ENCODE measurements at places on chromosomes 13 and 19. TPM values are rescaled to one million over a fixed set of nuclear protein-coding genes. Genes with fewer than 3 reads are reported as not detected.
A peak's percentile ranks its signal among the peaks of the same experiment; 100 is the strongest.

Gene LSM14A
- total RNA-seq = 108 TPM

DNA sequence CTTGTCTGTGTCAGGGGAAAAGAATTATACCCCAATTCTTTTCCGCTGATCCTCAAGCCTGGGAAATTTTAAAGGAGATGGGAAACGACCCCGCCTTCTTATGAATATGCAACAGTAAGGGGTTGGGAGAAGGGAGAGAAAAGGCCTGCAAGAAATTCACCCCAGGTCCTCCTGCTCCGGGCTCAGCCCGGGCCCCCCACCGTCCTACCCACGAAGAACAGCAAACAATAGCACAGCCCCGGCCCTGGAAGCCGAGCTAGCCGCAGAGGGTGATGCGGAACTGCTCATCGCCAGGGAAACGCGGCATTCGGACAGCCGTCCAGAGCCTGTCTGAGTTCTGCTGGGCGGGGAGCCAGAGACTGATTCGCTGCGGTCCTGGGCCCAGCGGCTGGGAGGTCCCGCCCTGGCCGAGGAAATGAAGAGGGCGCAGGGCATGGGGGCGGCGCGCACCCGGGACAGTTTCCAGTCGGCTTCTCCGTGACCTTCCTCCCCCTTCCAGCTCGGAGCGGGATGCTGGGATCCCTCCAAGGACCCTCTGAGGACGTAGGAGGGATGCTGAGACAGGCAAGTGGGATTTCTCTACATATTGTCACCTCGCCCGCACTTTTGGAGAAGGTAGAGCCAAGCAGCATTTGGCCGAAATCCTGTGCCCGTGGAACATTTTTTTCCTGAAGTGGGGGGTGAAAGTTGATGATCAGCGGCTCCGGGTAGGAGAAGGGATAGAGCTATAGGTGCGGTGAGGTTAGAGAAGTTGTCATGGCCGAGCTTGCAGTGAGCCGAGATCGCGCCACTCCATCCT, 82.3 kb upstream of the C1QTNF9B start:
- DNase-seq = peak; percentile 92
- no peaks in the 10 kb centered on the region for H3K4me1 ChIP-seq
- peak overlapping the region; percentile 50 for H3K4me3 ChIP-seq
- no peaks in the 10 kb centered on the region for H3K36me3 ChIP-seq
- H3K27me3 ChIP-seq = no peaks in the 10 kb centered on the region
- no peak overlapping the region for H3K27ac ChIP-seq

GRCh38 chr13:46522748-46523030, 30.3 kb upstream of the LRCH1 start:
- H3K4me3 ChIP-seq = no peak overlapping the region
- no peak overlapping the region for H3K27ac ChIP-seq
- no peaks in the 10 kb centered on the region for H3K36me3 ChIP-seq
- H3K4me1 ChIP-seq = peaks cover 2% of the 10 kb centered on the region
- DNase-seq = no peak

GRCh38 chr19:14114854-14115253, 2.7 kb downstream of the PRKACA start:
- H3K27me3 ChIP-seq = no peaks in the 10 kb centered on the region
- H3K4me3 ChIP-seq = no peak overlapping the region
- peak; percentile 78 for DNase-seq
- peak overlapping the region; percentile 36 for H3K27ac ChIP-seq

DNA sequence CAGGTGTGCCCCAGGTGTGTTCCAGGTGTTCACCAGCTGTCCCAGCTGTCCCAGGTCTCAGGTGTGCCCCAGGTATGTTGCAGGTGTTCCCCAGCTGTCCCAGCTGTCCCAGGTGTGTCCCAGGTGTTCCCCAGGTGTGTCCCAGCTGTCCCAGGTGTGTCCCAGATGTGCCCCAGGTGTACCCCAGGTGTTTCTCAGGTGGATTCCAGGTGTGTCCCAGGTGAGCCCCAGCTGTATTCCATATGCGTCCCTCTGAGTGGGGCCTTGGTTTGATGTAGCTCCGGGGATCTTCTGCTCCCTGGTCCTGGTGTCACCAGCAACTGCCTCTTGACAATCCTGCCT, 719 bp upstream of the GRK1 start:
- H3K27me3 ChIP-seq = no peaks in the 10 kb centered on the region
- peak; percentile 27 for DNase-seq
- no peak overlapping the region for H3K27ac ChIP-seq
- H3K4me3 ChIP-seq = no peak overlapping the region

Gene TMEM143
- 4.9 TPM for total RNA-seq

GRCh38 chr13:24228852-24229458, 68.4 kb downstream of the SPATA13 start:
- H3K4me1 ChIP-seq = no peaks in the 10 kb centered on the region
- DNase-seq = no peak
- no peaks in the 10 kb centered on the region for H3K27me3 ChIP-seq
- no peak overlapping the region for H3K4me3 ChIP-seq
- no peak overlapping the region for H3K27ac ChIP-seq
- H3K36me3 ChIP-seq = no peaks in the 10 kb centered on the region

GRCh38 chr13:41427666-41428065, 29.7 kb upstream of the RGCC start:
- H3K27ac ChIP-seq = no peak overlapping the region
- no peak overlapping the region for H3K4me3 ChIP-seq
- no peaks in the 10 kb centered on the region for H3K4me1 ChIP-seq
- no peaks in the 10 kb centered on the region for H3K36me3 ChIP-seq
- no peaks in the 10 kb centered on the region for H3K27me3 ChIP-seq

GRCh38 chr13:23086968-23087623, 93.7 kb upstream of the SGCG start:
- H3K27ac ChIP-seq = no peak overlapping the region
- no peaks in the 10 kb centered on the region for H3K4me1 ChIP-seq
- no peaks in the 10 kb centered on the region for H3K36me3 ChIP-seq
- H3K27me3 ChIP-seq = no peaks in the 10 kb centered on the region
- no peak for DNase-seq
- no peak overlapping the region for H3K4me3 ChIP-seq

DNA sequence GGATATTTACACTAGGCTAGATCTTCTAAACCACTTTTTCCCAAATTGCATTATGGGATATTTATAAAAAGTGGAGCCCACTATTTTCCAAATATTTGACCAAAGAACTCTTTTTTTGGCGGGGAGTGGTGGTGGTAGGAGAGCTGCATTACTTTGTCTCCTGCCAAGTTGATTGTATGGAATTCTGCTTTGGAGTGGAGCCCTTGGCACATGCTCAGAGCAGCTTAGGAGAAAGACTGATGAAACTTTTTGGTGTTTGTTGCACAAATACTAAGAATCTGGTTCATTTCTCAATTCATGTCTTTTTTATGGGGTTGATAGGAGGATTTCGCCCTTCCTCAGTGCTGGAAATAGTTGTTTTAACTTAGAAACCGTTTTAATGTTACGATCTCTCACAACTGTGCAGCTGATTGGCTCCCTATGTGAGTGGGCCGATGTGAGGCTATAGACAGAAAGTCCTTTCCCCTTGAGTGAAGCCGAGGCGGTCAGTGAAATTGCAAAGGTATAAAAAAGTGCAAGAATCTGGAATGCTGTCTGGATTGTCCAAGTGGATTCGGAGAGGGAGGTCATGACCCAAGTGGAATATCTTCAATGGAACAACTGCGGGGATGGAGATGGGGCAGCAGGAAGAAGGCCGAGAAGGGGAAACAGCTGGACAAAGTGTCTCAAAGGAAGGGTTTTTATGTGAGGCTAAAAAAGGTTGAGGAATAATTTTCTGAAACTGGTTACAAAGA, 415.9 kb downstream of the FGF9 start:
- H3K36me3 ChIP-seq = no peaks in the 10 kb centered on the region
- peaks cover 6% of the 10 kb centered on the region for H3K4me1 ChIP-seq
- no peaks in the 10 kb centered on the region for H3K27me3 ChIP-seq
- H3K4me3 ChIP-seq = no peak overlapping the region

- no peak for DNase-seq
- H3K27ac ChIP-seq = no peak overlapping the region
- no peaks in the 10 kb centered on the region for H3K36me3 ChIP-seq
- no peaks in the 10 kb centered on the region for H3K27me3 ChIP-seq
These were observed 18.2 kb upstream of the QTRT1 start for GRCh38 chr19:10683064-10683426.

Measured in aorta (tissue), 5 donors.